ENCODE measurements at places on chromosomes 16 and 17.

DNA sequence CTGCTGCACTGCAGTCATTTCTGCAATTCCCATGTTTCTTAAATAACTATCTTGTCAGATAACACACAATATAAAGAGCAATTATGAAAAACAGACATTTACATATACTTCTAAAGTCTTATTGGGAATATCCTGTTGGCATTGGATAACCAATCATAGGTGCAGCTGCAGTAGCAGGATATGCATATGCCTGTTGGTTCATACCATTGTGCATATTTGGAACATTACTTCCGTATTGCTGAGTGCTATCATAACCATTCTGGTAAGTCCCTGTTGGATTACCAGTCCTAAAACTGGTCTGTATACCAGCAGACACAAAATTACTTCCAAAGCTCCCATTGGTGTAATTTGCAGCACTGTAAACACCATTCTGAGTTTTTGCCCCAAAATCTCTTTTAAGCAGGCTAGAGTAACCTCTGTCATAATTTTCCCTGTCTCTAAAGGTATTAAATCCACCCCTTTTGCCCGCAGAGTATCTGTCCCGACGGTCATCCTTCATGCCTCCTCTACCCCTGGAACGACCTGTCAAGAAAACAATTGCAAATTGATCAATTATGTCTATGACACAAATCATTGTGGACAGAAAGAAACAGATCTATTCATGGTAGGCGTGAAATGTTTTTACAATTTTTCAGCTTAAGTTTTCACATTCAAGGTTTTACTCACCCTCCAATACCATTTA lies 3.1 kb upstream of the POLG2 start:
- DNase-seq = no peak

- DNase-seq = no peak
Measured at GRCh38 chr16:27242868-27243590, 25.5 kb downstream of the NSMCE1 start.

- no peak for DNase-seq
Measured at GRCh38 chr16:75362846-75363245, 70.5 kb downstream of the CFDP1 start.

- DNase-seq = no peak
Measured at GRCh38 chr16:73878611-73879010, 418.0 kb upstream of the PSMD7 start.

DNA sequence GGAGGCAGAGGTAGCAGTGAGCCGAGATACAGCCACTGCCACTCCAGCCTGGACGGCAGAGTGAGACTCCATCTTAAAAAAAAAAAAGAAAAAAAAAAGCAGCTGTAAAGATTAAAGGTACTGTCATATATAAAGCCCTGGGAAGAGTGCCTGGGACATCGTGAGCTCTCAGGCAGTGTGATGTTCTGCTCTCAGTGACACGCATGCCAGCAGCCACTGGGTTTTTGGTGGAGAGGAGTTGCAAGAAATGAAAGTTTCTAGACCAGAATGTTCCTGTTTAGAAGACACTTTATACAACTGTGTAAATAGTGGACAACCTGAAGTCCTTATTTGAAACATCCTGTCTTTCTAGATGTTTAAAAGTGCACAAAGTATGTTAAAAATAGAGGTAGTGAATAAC lies 213.2 kb downstream of the IRF8 start:
- DNase-seq = no peak

GRCh38 chr16:55656691-55657092 lies 904 bp downstream of the SLC6A2 start:
- DNase-seq = no peak

DNA sequence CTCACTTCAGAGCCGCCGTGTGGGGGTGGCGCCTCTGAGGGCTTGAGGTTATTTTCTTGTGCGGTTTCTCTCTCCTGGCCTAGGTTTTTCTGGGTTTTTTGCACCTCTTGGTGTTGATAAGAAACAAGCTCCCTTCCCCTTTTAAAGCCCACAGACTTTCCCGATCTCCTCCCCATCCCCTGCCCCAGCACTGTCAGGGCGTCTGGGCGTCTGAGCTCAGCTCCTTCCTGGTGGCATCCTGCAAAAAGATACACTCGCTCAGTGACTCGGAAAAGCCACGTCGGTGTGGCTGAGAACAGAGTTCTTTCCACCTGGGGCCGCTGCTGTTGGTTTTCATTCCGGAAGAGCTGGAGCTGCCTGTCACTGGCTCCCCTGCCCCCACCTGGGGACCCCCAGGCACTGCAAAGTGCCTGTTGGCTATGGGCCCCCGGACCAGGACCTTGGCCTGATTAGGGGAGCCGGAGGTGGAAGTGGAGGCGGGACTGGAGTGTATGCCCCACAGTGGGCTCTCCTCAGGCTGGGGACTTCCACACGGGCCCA lies 14.5 kb downstream of the BAIAP2 start:
- no peak for DNase-seq

- no peak for DNase-seq
Measured at GRCh38 chr16:4609200-4610010, 5.3 kb downstream of the UBALD1 start.

GRCh38 chr17:57329380-57330214 lies 73.3 kb downstream of the MSI2 start:
- DNase-seq = no peak

DNA sequence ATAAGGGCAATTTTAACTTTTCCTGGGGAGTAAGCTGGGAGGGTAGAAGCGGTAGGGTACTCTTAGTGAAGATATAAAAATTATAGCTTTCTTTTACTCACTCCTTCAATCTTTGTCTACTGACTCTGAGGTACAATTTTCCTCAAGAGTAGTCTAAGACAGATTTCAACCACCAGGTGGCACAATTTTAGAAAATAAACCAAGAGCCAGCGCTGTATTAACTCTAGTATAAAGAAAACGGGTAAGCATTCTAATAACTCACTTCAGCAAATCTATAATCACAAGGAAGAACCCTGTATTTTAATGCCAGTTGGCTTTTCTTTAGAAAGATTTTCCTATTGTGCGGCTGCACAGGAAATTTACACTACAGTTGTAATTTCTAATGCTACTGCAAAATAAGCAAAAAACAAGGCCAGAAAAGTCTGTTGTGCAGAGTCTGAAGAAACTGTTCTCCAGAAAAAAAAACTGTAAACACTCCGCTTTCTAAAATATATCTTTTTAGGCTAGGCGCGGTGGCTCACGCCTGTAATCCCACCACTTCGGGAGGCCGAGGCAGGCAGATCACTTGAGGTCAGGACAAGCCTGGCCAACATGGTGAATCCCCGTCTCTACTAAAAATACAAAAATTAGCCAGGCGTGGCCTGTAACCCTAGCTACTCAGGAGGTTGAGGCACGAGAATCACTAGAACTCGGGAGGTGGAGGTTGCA lies 1.9 kb downstream of the CMC2 start:
- no peak for DNase-seq

DNA sequence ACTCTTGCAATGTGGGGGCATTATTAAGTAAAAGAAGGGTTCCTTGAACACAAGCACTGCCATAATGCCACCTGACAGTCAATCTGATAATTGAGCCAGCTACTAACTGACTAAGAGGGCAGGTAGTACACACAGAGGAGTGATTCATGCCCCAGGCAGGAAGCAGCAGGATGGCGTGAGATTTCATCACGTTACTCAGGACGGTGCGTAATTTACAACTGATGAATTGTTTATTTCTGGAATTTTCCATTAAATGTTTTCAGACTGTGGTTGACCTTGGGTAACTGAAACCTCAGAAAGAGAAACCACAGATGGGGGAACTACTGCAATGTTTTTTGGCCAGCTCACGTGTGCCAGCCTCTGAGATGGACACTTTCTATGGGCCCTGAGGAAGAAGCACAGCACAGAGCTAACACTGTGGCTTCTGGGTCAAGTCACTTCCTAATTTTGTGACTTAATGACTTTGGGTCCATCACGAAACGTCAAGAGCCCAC lies 46.7 kb downstream of the C17orf67 start:
- no peak for DNase-seq

DNA sequence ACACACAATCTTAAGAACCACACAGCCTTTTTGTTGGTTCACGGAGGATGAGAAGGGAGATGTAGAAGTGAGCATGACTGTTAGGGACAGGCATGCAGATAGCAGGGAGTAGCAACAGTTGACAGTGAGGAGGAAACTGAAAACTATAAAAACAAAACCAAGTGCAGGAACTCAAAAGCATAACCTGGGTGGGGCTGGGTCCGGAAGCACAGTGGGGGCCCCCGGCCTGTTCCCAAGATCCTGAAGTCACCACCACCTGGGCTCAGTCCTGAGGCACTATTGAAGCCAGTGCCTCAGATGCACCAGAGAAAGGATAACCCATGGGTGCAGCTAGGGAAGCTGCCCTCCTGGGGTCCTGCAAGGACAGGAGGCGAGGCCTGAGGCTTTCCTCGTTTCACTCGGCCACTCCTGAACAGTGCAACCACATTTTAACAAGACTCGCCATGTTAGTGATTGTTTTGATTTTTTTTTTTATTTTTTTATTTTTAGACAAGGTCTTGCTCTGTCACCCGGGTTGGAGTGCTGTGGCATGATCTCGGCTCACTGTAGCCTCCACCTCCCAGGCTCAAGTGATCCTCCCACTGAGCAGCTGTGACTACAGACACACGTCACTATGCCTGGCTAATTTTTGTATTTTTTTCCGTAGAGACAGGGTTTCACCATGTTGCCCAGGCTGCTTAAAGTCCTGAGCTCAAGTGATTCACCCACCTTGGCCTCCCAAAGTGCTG lies 27.7 kb upstream of the CBX4 start:
- no peak for DNase-seq

- DNase-seq = no peak
Measured at GRCh38 chr16:65070831-65071432, 50.9 kb downstream of the CDH11 start.

DNA sequence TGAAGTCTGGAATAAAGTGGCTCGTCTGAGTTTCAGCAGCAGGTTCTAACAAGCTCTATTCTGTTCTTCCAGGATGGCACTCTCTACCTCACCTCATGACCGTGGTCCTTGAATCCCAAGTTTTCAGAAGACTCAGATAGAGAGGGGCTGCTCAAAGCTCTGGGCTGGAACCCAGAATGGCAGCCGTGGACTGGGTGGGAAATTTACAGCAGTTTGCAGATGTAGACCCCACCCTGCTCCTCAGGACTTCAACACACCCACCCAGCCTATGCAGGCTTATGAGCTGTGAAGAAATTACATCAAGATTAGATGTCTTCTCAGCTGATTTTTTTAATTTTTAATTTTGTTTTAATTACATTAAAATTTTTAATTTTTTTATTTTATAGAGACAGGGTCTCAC lies 59.4 kb downstream of the METRNL start:
- DNase-seq = no peak

DNA sequence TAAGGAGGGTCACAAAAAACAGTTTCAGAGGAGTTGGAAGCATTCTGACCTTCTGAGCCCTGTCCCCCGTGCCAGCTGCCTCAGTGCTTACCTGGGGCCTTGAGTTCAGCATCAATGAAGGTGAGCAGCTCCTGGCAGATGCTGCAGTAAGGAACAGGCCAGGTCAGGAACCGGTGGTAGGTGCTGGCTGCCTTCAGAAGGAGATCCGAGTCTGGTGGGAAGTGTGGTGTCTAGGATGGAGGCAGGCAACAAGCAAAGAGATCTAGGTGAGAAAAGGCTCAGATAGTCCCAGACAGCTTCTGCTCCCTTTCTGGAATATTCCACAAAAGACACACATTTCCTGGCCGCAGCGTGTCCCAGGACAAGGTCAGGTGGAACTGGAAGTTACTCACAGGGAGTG lies 37.2 kb upstream of the PIK3R6 start:
- no peak for DNase-seq

DNA sequence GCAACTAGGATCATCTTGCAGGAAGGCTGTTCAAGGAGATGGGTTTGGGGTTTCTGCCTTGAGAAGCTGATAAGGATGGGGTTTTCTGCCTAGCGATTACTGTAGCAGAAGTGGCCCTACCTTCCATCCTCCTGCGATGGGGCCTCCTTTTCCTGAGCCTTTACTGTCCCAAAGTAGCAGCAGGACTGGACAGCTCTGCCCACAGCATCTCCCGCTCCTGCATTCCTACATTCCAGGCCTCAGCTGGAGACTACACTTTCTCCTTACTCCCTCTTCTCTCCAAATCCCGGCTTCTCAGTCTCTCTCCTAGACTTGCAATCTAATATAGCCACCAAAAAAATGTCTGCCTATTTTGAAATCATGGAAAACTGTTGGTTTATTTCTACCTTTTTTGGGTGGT lies 355.4 kb downstream of the CA10 start:
- DNase-seq = no peak

DNA sequence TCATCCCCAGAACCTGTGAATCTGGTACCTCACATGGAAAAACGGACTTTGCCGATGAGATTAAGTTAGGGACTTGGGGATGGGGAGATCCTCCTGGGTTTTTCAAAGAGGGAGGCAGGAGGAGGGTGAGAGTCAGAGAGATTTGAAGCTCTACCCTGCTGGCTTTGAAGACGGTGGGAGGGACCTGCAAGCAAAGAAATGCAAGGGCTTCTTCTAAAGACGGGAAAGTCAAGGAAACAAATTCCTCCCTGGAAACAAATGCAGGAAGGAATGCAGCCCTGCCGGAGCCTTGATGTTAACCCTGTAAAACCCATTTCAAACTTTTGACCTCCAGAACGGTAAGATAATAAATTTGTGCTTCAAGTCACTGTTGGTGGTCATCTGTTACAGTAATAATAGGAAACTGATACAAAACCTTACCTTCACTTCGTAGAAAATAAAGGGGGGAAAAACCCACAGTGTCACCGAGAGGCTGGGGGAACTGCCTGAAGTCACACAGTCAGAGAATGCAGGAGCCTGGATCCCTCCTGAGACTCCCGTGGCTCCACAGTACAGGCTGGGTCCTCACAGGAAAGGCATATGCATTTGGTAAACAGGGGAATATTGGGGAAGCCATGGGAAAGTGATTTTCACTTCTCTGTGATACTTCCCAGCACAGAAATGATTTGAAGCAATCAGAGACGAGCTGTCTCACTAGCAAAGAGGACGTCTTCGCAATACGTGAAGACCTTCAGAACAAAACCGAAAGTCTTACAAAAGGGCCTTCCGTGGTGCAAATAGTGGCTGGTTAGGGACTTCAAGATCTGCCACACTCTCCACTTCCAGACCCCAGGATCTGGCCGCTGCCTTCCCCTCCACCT lies 58.9 kb upstream of the CLEC3A start:
- DNase-seq = no peak

- no peak for DNase-seq
Measured at GRCh38 chr16:80899809-80900592, 95.6 kb upstream of the CDYL2 start.
